PC-9 (cell line): ENCODE measurements at places on chromosomes 16 and 17. TPM values are rescaled to one million over a fixed set of nuclear protein-coding genes. Genes with fewer than 3 reads are reported as not detected.

- peak; percentile 29 for DNase-seq
Observed at GRCh38 chr16:22623351-22623781, 112.7 kb downstream of the NPIPB5 start.

DNA sequence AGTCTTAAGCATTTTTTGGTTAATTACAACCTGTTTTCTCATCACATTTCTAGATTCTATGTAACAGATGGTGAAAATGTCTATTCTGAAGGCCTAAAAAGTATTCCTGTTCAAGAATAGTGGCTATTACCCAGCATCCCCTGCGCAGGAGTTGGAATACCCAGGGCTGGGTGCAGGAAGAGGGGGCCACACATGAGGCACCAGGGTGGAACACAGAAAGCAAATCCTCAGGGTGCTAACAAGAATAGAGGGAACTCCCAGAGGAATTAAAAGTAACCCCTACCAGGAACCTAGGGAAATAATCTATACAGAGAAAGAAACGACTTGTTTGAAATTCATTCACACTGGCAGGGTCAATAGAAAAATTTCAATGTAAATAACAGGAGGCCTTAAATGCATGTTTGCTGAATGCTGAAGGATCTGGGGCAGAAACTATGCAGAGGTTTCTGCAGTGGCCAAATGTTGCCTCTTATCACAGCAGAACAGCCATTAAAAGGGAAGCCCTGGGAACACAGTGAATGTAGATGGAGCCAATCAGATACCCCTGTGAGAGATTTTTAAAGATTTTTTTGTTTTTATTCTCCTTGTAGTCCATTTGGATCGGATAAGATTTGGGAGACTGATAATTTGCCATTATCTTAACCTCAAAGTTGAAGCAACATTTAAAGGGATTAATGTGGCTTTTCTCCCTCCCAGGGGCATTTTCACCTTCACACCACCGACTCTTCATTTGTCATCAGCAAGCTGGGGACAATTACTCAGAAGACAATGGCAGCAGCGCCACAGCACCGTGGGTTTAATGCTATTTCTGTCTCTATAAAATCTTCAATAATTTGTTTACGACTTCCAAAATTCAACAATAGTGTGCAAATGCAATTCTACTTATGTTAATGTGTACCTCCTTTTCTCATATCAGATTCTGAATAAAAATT is 196.0 kb upstream of the PSMD7 start:
- no peak for DNase-seq

DNA sequence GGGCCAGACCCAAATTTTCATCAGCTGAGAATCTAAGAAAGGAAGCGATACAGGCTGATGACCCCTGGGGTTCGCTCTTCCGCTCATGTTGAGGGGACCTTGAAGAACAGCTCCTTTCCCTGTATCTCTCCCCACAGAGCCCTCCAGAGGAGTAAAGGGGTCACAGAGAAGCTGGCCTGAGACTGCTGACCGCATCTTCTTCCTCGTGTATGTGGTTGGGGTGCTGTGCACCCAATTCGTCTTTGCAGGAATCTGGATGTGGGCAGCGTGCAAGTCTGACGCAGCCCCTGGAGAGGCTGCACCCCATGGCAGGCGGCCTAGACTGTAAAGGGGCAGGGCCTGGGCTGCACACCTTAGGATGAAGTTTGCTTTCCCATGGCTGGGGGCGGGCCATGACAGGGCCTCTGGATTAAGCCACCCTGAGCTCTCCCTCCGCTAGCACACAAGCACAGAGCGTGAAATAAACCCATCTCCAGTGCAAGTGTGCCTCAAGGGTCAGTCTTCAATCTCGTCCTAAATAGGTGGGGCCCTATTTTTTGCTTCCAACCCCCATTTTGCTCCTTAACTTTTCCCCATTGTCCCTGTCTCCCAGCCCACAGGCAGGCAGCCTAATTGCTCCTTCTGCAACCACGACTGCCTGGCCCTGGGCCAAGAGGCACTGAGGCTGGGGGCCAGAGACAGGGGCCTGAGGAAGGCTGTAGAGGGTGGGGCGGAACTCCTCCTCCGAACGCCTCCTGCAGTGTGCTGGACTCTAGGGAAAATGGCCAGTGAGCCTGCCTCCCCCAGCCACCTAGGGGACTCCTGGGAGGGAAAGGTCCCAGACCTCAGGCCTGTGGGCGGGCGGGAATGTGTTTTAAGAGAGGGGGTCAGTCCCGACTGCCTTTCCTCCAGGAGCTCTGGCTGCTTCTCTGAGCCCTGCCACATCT is 3.6 kb downstream of the ZACN start:
- DNase-seq, result no peak

DNA sequence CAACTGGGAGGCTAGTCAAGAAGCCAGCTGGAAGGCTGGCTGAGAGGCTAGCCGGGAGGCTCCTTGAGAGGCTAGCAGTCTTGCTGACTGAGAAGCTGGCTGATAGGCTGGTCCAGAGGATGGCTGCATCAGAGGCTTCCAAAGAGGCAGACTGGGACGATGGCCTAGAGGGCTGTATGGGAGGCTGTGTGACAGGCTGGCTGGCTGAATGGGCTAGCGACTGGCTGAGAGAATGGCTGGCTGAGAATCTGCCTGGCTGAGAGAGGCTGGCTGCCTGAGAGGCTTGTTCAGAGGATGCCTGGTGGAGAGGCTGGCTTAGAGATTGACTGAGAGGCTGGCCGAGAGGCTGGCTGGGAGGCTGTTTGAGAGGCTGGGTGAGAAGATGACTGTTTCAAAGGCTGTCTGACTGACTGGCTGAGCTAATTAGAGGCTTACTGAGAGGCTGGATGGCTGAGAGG is 34.8 kb upstream of the ACSM2B start:
- DNase-seq, result no peak

GRCh38 chr16:69267633-69268032 is 43.5 kb upstream of the VPS4A start:
- DNase-seq, result no peak

DNA sequence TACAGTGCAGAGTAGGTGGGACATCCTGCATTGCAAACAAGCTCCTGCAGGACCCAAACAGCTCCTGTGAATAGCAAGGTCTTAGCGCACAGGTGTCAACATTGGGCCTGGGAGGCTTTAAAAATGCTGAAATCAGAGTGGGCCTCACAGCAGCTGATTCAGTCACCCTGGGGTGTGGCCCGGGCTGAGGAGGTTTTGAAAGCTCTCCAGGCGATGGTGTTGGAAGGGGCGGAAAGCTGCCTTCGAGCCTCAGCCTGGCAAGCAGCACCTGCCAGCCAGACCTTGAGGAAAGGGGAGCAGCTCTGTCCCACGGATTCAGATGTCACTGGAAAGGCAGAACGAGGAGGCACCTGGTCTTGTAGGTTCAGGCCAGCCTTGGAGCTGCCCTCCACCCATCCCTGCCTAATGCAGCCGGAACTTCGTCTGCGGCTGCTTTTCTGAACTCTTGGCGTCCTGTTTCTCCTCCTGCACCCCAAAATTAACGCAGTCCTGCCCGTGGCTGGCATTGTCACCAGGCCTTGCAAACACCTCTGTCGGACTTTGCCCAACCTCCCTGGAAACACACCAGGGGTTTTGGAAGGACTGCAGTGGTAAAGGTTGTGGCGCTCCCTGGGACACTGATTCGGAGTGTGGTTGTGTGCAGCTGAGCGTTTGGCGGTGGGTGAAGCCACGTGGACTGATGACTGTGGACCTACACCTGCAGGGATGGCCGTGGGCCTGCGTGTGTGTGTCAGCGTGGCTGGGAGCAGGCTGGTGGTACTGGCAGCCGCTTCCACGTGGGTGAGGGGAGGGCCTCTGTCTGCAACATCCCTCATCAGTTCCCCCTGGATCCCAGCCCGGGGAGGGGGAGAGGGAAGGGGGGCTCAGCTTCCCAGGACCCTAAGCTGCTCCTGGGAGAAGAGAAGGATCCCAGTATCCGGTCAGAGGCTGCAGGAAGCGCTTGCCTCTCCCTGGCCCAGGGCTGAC is 3.4 kb downstream of the NECAB2 start:
- no peak for DNase-seq

GRCh38 chr17:65487161-65487560 is 74.3 kb downstream of the AXIN2 start:
- no peak for DNase-seq

- no peak for DNase-seq
Observed at GRCh38 chr16:12294471-12294870, 317.9 kb downstream of the SNX29 start.

Gene EMC8
- total RNA-seq, result 38.2 and 44.0 TPM in 2 replicates

Gene FBXL16
- 22.2 and 24.0 TPM in 2 replicates for total RNA-seq
